ENCODE measurements at places on chromosomes 4 and X.

- no peak for DNase-seq
Measured at GRCh38 chr4:110163327-110164069, 34.9 kb downstream of the ELOVL6 start.

DNA sequence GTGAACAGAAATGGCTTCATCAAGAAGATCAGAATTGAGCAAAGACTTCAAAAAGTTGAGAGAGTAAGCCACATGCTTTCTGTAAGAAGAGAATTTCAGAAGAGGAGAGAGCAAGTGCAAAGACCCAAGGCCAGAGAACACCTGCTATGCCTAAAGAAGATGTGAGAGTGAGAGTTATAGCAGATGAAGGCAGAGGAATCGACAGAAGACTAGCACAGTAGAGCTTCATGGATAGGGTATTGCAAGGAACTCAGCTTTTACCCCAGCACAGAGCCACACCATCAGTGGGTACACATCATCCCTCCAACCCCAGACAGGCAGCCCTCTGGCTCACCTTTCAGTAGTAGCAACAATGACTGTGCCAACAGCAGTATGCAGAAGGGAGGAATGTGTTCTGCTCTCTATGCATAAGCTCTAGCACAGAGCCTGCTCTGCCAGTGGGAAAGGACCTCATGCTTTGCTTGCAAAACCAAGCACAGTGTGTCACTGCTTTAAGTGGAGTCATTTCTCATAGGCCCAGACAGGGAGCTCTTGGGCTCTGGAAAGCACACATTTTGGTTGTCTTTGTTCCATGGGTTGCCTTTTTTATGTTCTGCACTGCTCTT is 318.6 kb downstream of the NAF1 start:
- DNase-seq: no peak

GRCh38 chrX:81304563-81304962 is 102.7 kb downstream of the SH3BGRL start:
- no peak for DNase-seq

GRCh38 chr4:73704314-73705055 is 35.9 kb upstream of the CXCL8 start:
- no peak for DNase-seq

GRCh38 chr4:5887011-5887360 is 5.9 kb downstream of the CRMP1 start:
- no peak for DNase-seq

DNA sequence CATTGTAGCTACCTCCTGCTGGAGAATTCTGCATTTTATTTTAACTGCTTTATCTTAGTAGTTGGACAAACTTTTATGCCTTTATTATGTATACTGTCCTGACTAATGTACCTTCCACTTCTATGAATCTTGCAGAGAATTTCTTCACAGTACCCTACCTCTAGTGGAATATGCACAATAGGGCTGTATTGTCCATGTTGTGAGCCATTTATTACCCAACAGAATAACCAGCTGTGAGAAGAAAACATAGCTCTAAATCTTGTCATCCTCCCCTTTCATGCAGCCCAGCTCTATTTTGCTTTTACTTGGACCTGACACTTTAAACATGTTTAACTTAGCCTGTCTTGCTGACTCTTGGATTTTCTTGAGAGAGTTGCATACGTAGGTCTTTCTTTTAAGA is 56.2 kb downstream of the MCUB start:
- DNase-seq: no peak

- no peak for DNase-seq
Measured at GRCh38 chr4:139808808-139809756, 143.5 kb downstream of the MGST2 start.

DNA sequence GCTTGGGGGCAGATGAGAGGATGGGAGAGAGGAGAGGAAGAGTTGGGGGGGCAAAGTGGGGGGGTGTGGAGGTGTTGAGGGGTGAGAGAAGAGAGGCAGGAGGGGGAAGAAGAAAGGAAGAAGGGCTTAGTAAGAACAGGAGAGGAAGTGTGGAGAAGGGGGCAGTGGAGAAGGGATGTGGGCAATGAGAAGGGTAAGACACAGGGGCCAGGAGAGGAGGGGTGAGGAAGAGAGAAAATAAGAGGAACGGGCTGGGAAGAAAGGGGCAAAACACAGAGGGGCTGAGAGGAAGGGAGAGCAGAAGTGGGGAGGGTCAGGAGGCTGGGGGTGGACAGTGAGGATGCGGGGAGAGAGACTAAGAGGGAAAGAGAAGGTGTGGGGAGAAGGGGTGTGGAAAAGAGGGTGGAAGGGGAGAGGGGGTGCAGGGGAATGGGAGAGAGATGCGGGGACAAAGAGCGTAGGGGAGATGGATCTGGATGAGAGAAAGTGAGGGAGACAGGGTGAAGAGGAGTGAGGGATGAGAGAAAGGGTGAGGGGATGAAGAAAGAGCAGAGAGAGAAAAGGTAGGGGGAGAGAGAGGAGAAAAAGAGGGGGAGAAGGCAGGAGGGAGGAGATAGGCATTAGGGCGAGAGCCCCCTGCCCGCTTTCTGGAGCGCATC is 12.9 kb downstream of the SH3KBP1 start:
- DNase-seq: no peak

DNA sequence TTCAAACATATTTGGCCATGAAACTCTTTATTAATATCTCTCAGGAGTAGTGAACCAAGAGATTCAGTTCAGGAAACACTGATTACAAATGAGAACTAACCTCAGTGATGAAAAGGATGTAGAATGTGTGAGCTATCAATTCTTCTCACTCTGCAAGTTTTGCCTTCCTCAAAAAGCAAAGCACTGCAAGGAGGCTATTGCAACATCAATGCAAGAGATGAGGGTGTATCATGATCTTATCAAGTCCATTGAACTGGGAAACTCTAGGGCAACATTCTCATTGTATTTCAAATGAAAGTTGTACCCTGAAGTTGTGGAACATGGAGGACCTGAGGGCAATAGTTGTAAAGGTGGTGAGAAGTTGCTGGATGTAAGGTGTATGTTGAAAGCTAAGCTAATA is 56.4 kb upstream of the VEGFC start:
- no peak for DNase-seq

GRCh38 chr4:123386609-123387008 is 10.0 kb upstream of the SPRY1 start:
- no peak for DNase-seq

DNA sequence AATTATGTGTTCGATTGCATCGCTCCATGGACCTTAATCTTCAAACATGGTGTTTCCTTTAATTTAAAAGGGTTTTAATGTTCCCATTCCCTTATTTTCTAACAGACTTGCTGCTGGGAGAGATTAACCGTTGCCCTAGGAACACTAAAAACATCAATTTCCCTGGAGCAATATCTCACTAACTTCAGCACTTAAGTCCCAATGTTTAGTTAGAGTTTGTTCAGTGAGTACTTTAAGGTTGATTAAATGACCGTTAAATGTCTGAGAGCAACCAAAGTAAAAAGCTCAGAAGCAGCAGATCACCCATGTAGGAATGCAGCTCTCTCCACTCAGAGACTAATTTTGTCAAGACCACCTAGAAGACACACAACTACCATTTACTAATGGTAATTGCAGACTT is 111.2 kb upstream of the PDE5A start:
- DNase-seq: no peak
